Pulmonary artery endothelial cell (primary cell): ENCODE measurements at places on chromosomes 5 and 9. TPM values are rescaled to one million over a fixed set of nuclear protein-coding genes. Genes with fewer than 3 reads are reported as not detected.

Gene KCNN2
- total RNA-seq: 0.20 and 0.25 TPM in 2 replicates

Gene C5orf46
- total RNA-seq: 0.21 TPM in 1 of 2 replicates, not detected in the other

Gene OGN
- total RNA-seq: not detected in 2 replicates

DNA sequence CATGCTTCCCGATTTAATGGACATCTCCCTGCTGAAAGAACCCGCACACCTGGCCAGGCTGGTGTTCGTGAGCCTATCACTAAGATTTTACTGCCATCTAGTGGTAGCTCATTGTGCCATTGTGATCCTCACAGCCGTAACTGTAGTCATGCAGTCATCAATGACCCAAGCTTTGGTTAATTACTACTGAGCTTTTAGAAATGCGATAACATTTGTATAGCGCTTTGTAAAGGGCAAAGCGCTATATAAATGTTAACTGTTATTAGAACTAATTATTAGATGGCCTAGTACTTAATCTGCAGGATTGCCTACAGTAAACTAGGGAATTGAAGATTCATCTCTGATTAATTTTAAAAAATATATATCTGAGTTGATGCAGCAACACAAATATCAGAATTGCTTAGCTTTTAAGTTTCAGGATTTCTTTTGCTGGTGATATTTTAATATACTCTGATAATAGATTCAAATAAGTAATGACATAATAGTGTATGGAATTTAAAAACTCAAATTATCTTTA lies 90.2 kb downstream of the HACD4 start:
- peak; percentile 30 for DNase-seq

GRCh38 chr9:111759762-111760639 lies 34.7 kb downstream of the SHOC1 start:
- peak; percentile 70 for DNase-seq

GRCh38 chr9:12855066-12855465 lies 80.2 kb downstream of the LURAP1L start:
- DNase-seq: no peak

DNA sequence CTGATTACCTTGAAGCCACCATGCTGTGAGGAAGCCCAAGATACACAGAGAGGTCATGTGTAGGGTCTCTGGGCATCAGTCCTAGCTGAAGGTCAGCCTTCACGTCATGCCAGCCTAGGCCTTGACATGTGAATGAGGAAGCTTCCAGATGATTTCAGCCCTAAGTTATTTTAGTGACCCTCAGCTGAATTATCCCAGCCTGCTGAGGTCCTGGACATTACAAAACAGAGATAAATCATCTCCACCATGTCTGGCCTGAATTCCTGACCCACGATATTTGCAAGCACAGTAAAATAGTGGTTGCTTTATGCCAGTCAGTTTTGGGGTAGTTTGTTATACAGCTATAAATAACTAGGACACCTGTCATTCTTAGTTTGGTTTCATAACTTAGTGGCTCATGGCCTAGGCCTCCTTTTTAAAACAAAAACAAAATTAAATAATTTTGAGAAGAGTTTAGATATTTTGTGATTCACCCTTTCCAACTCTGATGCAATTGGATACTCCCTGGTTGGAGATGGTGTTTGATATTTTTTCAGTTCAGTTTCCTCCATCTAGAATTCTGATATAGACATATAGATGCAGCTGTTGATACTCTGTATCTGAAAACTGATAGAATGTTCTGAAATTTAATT lies 571.3 kb upstream of the CLINT1 start:
- DNase-seq: no peak

DNA sequence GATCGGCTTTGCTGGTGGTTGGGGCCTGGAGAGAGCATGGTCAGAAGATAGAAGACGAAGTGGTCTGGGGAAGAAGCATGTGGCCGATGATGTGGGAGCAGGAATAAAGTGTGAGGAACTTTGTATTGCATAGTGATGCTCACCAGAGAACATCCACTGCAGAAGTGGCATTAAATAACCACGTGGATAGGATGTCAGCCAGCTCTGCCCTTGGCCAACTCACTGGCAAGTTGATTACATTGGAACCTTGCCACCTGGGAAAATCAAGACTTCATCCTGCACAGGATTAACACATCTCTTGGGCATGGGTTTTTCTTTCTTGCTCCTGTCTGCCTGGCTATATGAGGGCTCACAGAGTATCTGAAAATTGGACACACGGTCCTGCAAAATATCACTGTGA lies 217.4 kb downstream of the DMRT2 start:
- DNase-seq: no peak
